NCI-H1092 (cell line): ENCODE measurements at places on chromosomes 5 and 9.

- no peak for DNase-seq
Observed at GRCh38 chr9:113578279-113578865, 114.8 kb downstream of the RGS3 start.

DNA sequence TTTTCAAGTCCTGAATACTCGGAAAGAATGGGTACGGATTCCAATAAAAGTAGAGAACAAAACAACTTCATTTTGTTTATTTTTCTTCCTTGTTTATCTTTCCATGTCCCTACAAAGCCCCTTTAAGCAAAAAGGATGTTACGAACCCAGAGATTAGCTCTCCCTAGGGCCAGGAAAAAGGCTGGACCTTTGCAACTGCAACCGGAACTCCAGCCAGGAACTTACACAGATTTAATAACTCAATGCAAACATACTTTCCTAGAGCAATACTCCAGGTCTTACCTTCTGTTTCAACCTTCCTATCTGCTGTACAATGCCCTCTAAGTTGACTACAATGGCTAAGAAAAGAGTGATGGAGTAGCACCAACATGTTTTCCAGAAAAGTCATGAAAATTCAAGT is 7.0 kb downstream of the DENND1A start:
- no peak for DNase-seq

DNA sequence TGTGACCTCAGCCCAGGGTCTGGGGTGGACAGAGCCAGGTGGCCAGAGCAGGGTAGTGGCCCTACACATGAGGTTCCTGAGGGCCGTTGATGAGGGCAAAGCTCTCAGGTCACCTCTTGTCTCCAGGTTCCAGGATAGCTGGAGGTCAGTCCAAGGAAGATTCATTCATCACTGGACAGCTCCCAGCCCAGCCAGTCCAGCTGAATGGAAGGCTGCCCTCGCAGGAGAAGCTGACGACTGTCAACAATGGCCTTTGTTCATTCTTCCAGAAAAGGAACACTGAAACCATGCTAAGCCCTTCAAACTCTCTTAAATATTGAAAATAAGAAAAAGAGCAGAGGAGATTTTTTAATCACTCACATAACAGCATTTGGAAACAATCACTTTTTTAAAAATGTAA is 169.7 kb upstream of the TBCA start:
- no peak for DNase-seq

DNA sequence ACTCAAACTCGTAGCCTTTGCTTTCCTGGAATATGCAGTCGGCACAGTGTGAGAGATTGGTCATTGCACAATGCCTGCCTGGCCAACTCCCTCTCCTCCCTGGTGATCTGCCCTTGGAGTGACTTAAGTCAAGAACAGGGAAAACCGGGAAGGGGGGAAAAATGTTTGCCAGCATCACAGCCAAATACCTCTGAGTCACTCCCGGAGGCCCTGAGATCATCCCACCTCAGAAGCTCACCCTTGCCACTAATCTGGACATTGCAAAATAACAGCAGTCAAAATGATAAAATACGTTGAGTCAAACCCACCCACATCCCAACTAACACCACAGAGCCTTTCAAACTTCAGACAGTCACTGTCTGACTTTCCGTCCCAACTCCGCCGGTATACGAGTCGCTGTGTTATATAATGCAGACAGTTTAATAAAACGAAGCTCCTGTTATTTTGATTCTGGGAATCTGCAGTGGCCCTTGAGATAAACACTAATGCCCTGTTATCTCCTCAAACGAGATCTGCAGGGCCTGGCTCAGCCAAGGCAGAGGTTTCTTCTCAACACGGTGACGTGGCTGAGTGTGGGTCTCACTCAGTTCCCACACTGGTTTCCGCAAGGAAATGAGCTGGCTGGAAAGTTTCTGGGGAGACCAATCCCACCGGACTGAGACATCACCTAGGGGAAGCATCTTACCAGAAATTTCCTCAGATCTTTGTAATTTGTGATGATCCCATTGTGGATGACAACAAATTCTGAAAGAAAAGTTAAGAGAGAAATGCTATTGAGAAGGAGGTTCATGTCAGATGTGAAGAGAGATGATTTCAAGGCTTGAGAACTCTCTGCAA is 22.1 kb downstream of the GFPT2 start:
- no peak for DNase-seq

- DNase-seq = no peak
Observed at GRCh38 chr5:40679148-40679912, 385 bp upstream of the PTGER4 start.

DNA sequence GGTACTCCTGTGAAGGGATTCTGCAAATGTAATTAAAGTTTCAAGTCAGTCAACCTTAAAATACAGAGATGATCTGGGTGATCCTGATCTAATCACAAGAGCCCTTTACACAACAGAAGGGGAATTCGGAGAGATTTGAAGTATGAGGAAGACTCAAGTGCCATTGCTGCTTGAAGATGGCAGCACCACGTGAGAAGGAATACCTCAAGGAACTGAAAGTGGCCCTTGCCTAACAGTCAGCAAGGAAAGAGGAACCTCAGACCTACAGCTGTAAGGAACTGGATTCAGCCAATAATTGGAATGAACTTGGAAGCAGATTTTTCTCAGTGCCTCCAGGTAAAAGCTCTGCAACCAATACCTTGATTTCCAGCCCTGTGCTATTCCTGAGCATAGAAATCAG is 87.4 kb downstream of the THBS4 start:
- no peak for DNase-seq

GRCh38 chr9:110880189-110880588 is 158.1 kb downstream of the LPAR1 start:
- DNase-seq = no peak

DNA sequence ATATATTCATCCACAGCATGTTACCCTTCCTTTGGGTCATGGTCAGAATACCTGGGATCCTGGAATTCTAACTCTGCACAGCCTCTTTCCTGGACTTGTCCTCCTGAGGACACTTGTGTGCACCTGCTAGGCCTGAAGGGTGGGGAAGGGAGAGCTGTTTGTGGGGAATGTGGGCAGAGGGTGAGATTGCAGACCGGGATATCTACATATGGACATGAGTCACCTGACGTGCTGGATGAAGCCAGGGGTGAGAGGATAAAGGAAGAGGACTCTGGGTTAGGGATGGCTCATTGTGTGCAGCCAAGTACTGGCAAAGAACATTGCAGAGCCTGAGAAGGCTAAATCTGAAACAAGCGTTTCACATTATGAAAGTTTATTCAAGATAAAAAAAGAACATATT is 241.4 kb upstream of the RPS23 start:
- DNase-seq = no peak

DNA sequence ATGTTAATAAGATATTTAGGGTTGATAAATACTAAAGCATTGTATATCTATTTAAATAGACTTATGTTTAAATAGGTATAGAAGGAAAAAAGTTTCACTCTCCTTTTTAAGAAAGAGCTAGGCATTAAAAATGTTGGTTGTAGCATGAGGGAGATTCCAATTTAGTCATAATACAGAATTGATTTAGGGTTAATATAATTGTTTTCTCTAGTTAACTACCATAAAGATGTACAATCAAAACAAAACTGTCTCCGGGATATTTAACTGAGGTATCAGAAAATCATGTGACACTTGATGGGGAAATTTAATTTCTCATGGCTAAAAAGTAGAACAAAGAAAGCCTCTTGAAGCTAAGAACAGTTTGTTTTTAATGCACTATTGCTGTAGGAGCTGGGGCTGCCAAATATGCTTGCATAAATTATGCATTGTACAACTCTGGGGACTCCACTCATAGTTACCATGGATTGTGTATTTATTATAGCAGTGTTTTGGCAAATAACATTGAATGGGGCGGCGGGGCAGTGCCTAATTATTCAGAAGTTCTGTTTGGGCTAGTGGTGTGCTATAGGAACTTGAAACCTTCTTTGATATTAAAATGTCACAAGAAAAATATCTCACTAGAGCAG is 44.2 kb downstream of the SMC2 start:
- no peak for DNase-seq

GRCh38 chr5:161051920-161052500 is 200.0 kb upstream of the ATP10B start:
- no peak for DNase-seq
